NCI-H2171 treated with DMSO at 0.1 percent for 48 hours (cell line): ENCODE measurements at places on chromosomes 3 and 15.
A peak's percentile ranks its signal among the peaks of the same experiment; 100 is the strongest.

- no peak for DNase-seq
These were observed 53.9 kb upstream of the RYR3 start for GRCh38 chr15:33256874-33257273.

DNA sequence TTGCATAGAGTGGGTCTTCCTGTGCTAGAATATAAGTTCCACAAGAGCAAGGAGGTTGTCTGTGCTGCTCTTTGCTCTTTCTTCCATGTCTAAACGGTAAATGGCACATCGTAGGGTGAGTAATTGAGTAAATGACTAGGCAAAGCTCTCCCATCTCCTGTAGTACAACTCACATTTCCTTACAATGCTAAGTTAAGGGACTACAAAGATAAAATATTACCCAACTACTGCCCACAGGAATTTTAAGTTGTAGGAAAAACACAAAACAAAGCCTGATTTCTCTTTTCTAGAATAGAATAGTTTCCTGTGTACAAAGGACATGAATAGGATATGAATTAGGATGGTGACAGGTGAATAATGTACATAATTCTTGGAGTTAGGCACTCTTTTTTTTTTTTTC is 19.9 kb upstream of the LRIG1 start:
- DNase-seq = no peak

- DNase-seq = no peak
These were observed 99.2 kb upstream of the NUDT16 start for GRCh38 chr3:131282379-131282778.

- DNase-seq = no peak
These were observed 2.6 kb upstream of the HCLS1 start for GRCh38 chr3:121663171-121663847.

GRCh38 chr15:23846218-23846617 is 159.1 kb upstream of the NDN start:
- DNase-seq = no peak

DNA sequence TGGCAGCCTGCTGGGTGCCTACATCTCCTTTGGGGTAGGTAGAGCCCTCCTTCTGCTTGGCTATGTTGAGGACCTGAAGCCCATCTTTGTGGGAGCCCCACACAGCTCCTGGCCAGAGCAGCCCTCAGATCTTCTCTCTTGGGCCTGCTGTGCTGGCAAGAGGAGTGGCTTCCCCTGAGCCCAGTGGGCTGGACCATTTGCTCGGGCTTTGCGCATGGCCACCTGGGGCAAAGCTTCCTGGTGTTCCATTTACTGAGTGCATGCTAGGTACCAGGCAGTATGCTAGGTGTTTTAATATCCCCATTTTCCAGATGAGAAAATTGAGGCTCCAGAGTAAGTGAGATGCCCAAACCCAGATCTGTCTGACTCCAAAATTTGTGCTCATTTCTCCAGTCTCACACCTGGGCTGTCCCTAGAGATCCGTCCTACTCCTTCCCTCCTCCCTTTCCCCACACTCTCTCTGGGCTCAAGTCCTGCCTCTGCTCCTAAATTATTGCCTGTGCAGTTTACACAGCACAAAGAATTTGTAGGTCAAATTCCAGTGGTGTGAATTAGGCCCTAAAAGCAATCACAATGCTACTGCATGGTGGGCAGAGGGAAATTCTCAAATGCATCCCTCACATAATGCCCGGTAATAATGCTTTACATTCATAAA is 39.7 kb downstream of the SLC28A1 start:
- DNase-seq = no peak

- no peak for DNase-seq
These were observed 21.4 kb upstream of the PPARG start for GRCh38 chr3:12267376-12268030.

- no peak for DNase-seq
These were observed 6.6 kb downstream of the ARRDC4 start for GRCh38 chr15:97966924-97967620.

GRCh38 chr3:194713299-194714136 is 27.8 kb downstream of the FAM43A start:
- no peak for DNase-seq

DNA sequence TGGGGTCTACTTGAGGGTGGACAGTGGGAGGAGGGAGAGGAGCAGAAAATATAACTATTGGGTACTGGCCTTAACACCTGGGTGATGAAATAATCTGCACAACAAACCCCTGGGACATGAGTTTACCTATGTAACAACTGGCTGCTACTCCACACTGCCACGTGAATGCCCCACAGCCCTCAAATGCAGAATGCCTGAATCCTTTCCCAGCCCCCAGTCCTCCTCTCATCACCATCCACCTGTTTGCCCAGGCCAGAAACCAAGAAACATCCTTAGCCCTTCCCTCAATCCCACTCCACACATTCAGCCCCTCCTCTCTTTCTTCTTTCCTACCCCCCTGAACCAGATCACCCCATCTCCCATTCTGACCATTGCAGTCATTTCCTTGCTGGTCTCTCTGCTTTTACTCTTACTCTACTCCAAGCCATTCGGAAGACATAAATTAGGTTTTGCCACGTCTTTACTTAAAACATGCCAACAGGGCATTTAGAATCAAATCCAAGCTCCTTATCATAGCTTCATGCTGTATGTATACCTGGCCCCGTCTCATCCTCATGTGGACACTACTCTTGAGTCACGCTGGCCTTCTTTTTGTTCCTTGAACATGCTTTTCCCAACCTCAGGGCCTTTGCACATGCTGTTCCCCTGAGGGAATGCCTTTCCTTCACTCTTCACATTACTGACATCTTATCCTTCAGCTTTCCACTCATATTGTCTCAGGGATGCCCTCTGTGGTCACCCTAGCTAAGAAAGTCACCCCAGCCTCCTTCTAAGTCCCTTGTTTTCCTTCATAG is 137.5 kb upstream of the ABHD17C start:
- no peak for DNase-seq

DNA sequence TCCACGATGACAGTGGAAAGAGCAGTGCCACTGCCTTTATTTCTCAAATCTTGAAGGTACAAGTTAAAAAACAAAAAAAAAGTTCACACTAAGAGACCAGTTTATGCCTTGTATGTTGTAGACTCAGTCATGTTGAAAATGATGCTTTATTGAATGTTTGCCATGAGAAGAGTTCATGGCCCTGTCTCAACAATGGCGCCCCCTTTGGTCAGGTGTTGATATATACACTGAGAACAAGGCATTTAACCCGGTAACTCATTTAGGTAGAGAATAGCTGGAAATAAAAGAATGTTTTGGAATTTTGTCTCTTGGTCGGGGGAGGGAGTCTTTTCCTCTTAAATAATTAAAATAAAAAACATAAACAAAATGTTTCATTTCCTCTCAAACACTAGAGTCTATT is 145.6 kb upstream of the SLC2A2 start:
- no peak for DNase-seq

GRCh38 chr15:67456677-67457529 is 64.0 kb upstream of the C15orf61 start:
- peak; percentile 76 for DNase-seq

GRCh38 chr3:108455212-108455705 is 55.1 kb downstream of the MYH15 start:
- no peak for DNase-seq

DNA sequence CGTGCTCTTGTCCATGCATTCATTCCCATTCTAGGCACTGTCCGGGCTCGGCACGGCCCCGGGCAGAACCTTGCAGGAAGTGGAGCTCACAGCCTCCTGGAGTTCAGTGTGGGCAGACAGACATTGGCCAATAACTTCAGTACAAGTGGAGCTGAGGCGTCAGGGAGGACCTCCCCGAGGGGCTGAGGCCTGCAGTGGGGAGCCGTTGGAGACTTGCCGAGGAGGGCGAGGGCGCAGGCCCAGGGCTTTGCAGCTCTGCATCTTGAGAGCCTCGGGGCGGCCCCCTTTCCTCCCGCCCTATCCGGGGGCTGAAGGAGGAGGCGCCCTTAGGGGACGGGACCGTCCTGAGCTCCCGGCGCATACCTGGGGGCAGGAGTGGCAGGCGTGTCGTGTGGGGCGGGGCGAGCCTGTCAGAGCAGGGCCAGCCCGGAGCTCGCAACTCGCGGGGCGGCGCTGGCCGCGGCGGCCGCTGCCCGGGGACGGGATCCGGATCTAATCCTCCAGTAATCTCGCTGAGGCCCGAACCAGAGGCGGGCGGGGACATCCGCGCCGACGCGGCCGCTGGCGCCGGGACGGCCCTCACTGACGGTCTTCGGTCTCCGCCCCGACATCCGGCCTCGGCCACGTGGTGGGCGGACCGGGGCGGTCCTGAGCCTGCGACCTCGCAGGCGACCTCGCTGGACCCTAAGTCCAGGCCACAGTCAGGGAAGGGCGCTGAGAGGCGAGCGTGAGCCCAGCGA is at the start of gene ACY1:
ACY1 (plus strand) TSS at position 698 of the 740 bp plus-strand sequence. CDS start 530 bp downstream, outside the sequence.
- peak; percentile 26 for DNase-seq

DNA sequence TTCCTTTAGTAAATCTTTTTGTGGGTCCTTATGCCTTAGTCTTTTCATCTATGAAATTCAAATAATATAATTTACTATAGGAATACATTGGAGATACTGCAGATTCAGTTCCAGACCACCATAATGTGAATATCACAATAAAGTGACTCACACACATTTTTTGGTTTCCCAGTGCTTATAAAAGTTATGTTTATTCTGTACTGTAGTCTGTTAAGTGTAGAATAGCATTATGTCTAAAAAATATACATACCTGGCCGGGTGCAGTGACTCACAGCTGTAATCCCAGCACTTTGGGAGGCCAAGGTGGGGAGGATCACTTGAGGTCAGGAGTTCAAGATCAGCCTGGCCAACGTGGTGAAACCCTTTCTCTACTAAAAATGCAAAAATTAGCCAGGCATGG is 53.9 kb upstream of the PAQR5 start:
- DNase-seq = no peak
